ENCODE measurements at places on chromosomes 4 and X. TPM values are rescaled to one million over a fixed set of nuclear protein-coding genes. Genes with fewer than 3 reads are reported as not detected.

The PAPSS1 gene
- 28.0 TPM for total RNA-seq

The CORIN gene
- not detected for total RNA-seq

The SLITRK2 gene
- not detected for total RNA-seq

The DCUN1D4 gene
- 44.8 TPM for total RNA-seq

The EGFL6 gene
- total RNA-seq: not detected

The ENPP6 gene
- not detected for total RNA-seq

The SCARB2 gene
- 56.3 TPM for total RNA-seq

The IL21 gene
- not detected for total RNA-seq

The UCP1 gene
- not detected for total RNA-seq

The FGFR3 gene
- 0.11 TPM for total RNA-seq

The HNRNPH2 gene
- 54.8 TPM for total RNA-seq

The HOPX gene
- total RNA-seq: not detected

The ARHGEF6 gene
- 3.3 TPM for total RNA-seq

The SMIM10L2A gene
- 0.73 TPM for total RNA-seq

The CDX4 gene
- total RNA-seq: not detected

The TEC gene
- total RNA-seq: 3.9 TPM

The SLC26A1 gene
- total RNA-seq: 0.52 TPM

The AREG gene
- total RNA-seq: 203 TPM

The MTCP1 gene
- total RNA-seq: 17.9 TPM

The MAGEB1 gene
- total RNA-seq: not detected

The ANAPC10 gene
- 26.0 TPM for total RNA-seq

The GLRB gene
- total RNA-seq: 4.1 TPM
